ENCODE measurements at places on chromosomes 6 and 20. TPM values are rescaled to one million over a fixed set of nuclear protein-coding genes. Genes with fewer than 3 reads are reported as not detected.

DNA sequence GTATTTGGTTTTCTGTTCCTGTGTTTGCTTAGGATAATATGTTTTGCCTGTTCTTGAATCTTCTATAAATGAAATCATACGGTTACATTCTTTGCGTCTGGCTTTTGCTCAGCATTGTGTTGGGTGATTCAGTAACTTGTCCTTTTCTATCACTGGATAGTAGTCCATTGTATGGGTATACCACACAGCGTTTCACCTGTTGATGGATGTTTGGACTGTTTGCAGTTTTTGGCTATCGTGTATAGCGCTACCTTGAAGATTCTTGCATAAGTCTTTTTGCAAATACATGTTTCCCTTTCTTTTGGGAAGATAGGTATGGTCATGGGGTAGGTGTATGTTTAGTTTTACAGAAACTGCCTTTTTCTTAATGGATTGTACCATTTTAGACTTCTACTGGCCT is 9.5 kb downstream of the MYBL2 start:
- no peak for DNase-seq

Gene GPX5
- polyA plus RNA-seq, result 8.6 TPM

GRCh38 chr6:43033496-43034189 is 12.2 kb downstream of the RRP36 start:
- DNase-seq, result no peak

Gene ECT2L
- 1.6 TPM for polyA plus RNA-seq

GRCh38 chr20:29443819-29444218 is 1813.6 kb upstream of the DEFB115 start:
- DNase-seq, result no peak

- no peak for DNase-seq
Observed at GRCh38 chr6:127177923-127178231, 59.4 kb downstream of the RSPO3 start.

DNA sequence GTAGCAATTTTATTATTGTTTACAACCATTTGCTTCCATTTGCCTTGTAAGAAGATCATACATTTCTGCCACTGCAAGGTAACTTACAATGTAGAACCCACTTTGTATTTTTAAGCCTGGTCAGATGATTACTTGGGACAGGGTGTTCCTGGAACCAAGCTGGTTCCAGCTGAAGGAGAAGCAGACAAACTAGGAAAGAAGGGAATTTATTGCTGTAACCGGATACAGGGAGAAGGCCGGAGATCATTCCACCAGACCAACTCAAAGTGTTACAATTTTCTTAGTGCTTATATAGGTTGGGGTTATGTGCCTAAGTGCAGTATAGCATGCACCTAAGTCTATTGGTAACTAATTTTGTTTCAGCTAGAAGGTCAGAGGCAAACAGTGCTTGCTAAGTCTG is 104.4 kb downstream of the MANEA start:
- DNase-seq, result peak; percentile 21

DNA sequence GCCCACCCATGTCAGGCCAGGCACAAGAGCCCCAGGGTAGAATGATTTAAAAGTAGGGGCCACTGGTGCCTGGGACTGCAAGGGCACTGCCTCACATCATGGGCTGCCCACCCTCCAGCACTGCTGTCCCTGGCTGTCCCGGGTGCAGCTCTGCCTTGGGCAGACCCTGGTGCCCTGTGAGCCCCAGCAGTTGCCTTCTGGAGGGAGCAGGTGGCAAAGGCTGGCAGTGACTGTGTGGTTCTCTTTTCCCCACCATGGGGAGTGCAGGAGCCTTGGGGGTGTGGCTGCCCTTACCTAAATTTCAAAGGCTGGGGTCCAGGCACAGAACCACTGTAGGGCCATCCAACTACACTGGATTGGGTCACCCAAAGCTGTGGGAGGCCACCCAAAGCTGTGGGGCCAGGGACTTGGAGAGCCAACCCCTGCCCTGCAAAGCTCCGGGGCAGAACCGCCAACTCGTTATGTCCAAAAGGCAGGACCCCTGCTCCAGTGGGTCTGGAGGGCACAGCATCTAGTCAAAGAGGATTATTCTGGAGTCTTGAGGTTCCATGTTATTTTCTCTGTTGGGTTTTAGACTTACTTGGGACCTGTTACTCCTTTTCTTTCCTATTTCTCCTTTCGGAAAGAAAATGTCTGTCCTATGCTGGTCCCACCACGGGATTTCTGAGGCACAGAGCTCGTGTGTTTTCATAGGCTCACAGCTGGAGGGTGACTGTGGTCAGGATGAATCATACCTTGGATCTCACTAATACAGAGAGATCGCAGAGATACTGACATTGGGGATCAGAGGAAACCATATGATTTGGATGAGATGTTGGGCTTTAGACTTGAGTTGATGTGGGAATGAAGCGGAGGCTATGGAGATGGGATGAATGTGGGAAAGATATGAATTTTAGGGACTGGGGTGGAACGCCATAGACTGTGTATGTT is 65.3 kb downstream of the RAMACL start:
- DNase-seq, result no peak

Gene NDRG3
- 202 TPM for polyA plus RNA-seq

DNA sequence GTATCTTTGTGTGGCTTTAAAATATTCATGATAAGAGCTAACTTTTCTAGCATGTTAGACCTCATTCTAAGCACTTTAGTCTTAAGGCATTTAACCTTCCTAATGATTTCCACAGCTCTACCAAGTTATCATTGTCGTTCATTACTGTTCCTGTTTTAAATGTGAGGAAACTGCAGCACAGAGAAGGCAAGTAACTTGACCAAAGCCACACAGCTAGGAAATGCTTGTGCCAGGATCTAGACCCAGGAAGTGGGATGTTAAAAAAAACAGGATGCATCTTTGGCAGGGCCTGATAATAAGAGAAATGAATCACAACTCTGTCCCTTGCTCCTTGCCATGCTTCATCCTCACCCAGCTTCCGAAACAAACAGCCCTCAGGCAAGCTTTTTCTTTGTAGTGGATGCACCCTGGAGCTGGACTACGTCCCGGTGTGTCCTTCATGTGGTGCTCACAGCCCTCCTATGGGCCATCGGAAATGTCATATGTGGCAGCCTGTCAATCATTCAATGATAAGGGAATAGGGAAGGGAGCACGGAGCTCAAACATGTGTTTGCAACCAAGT is 196.9 kb upstream of the RREB1 start:
- no peak for DNase-seq

GRCh38 chr20:1378735-1379125 is 14.1 kb downstream of the FKBP1A start:
- DNase-seq, result no peak

DNA sequence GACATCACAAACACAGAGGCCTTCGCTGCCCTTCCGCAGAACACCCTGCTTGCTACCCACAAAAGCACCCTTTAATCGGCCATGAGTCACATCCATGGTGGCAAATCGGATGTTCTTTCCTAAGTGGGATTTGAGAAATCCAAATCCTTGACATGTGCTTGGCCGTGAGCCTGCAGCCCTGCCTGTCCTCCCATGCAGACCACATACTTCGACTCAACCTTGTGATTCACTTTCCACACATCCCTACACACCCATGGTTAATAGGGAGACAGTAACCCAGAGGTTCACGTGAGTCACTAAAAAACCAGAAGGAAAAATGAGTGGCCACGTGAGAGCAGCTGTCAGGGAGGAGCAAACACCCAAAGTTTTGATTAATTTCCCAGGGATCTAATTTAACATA is 19.4 kb downstream of the RAMACL start:
- no peak for DNase-seq

DNA sequence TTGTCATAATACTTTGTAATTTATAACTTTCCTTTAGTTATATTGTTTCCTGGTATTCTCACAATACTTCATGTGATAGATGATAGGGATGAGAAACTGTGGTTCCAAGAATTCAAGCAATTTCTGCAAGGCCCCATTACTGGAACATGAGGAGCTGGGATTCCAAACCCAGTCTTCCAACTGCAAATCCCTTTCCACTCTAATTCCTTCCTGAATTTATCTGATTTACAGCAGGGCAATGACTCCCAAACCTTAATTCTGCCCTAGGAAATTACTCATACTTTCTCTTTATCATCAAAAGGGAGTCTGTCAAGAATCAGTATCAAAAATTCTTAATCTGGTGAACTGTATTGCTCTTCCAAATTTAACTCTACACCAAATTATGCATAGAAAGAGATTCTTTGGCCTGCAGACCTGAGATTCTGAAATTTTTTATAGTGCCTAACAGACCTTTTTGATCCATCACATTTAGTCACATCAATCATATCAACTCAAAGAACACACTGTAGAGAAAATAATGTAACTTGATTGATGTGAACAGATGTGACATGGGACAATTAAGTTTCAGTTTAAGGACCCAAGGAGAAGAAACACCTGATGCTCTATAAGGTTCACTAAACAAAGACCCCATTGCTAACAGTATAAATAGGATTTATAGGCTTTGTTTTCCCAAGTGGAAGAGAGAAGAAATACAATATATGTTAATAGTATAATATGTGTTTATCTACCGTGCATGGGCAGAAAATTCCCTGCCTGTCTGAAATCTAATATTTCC is 41.5 kb upstream of the GJA1 start:
- no peak for DNase-seq

DNA sequence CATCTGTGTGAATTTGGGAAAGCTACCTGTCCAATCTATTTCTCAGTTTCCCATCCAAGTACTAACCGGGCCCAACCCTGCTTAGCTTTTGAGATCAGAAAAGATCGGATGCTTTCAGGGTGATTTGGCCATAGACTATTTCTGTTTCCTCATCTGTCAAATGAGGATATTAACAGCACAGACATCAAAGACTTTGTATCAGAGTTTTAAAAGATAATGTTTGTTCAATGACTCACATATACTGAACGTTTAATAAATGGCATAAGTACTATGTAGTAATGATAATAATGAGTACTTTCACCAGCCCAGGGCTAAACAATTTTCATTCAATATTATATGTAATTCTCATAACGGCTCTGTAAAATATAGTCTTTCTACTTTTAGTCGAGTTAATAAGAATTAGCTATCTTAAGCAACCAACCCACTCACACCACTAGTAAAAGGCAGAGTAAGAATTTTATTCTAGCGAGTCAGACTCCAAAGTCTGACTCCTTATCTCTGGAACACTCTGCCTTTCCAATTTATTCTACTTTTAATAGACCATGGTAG is 216.5 kb downstream of the ARHGAP18 start:
- no peak for DNase-seq

Gene MYL9
- 594 TPM for polyA plus RNA-seq

DNA sequence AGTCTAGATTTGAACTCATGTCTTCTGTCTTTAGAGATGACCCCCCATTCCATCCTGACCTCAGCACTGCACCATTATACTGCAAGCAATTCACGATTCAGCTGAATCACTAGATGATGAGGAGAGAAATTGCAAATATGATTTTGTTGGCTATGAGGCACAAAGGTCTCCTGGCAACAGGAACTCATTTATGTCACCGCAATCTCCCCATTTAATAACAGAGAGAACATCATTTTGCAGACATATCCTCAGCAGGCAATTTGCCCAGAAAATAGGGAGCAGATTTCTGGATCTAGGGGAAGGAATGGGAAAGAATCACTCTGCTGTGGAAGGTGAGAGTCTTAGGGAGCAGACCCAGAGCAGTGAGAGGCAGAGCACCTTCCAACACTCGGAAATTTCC is 303.0 kb downstream of the PAX1 start:
- DNase-seq, result no peak

GRCh38 chr6:75842191-75842590 is 93.2 kb downstream of the MYO6 start:
- no peak for DNase-seq

DNA sequence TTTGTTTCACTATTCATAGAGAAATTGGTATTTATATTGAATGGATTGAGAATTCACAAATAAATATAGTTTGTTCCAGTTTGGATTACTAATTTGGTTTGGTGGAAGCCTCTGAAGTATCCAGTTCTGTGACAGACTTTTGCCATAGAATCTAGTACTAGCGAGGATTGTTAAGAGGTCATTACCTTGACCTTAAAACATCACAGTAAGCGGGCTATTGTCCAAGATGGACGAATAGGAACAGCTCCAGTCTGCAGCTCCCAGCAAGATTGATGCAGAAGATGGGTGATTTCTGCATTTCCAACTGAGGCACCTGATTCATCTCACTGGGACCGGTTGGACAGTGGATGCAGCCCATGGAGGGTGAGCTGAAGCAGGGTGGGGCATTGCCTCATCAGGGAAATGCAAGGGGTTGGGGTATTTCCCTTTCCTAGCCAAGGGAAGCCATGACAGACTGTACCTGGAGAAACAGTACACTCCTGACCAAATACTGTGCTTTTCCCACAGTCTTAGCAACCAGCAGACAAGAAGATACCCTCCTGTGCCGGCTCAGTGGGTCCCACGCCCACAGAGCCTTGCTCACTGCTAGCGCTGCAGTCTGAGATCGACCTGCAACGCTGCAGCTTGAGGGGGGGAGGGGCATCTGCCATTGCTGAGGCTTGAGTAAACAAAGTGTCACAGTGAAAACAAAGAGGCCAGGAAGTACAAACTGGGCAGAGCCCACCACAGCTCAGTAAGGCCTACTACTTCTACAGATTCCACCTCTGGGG is 66.4 kb upstream of the NEDD9 start:
- DNase-seq, result no peak
